ENCODE measurements at places on chromosomes 6 and 20.

DNA sequence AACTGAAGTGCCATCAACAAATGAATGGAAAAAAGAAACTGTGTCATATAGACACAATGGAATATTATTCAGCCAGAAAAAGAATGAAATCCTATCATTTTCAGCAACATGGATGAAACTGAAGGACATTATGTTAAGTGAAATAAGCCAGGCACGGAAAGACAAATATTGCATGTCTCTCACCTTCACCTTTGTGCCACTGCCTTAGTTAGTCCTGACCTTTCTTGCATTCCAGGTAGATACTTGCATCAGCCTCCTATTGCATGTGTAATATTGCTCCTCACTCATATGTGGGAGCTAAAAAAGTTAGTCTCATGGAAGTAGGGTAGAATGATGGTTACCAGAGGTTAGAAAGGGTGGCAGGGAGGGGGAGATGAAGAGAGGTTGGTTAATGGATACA is 14.9 kb downstream of the NOTCH4 start:
- no peak for DNase-seq

DNA sequence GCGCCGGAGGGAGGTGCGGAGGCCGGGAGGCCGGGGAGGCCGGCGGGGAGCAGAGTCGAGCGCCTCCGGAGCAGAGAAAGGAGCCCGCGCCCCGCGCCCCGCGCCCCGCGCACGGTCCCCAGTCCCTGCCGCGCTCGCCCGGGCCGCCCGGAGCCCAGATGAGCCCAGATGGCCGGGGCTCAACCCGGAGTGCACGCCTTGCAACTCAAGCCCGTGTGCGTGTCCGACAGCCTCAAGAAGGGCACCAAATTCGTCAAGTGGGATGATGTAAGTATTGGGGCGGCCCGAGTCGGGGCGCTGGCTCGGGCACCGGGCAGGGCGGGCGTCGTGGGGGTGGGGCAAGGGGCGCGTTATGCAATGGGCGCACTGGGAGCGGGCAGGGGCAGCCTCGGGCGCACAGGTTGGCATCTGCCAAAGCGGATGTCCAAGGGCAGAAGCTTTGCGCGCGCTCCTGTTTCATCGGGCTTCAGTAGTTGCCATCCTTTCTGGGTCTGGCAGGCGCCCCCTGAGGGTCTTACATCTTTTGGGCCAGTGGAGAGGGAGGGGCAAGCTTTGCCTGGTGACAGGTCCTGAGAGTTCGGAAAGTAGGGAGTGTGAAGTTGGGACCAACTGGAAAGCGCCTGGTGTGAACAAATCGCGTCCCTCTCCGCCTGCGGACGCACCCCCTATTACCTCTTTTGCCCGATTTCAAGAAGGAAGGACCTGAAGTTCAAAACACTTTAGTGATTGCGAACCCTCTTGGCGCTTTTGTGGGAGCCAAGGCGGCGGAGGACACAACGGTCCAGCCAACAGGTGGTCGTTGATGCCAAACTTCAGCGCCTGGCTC is 631 bp downstream of the PLCB1 start:
- DNase-seq = no peak

DNA sequence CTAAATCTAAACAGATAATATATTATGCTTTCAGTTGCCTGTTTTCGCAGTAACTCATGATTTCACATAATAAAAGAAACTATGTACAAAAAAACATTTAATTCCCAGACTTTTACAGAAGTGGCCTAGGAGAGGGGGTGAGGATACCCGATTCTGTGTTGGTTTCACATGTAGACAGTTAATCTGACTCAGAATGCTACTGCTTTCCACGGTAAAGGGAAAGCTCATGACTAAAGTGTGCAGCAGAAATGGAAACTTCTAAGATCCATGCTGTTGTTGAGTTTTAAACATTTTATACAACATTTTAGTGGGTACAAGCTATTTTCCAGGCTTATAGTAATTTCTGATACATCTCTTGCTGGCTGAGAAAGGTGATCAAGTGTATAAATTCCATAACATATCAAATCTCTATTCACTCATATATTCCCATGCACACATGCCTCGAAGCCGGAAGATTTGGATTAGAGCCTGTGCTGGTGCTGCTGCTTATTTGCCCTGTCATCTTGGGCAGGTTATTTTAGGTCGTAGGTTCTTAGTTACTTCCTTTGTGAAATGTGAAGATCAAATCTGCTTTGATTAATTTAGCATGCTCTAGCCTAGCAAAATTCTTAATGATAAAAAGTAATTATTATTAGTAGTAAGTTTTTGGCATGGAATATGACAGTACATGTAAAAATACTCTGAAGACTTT is 896.7 kb upstream of the MAP3K7 start:
- DNase-seq = no peak

- no peak for DNase-seq
These were observed 4.9 kb downstream of the CLIC5 start for GRCh38 chr6:46010771-46011170.

DNA sequence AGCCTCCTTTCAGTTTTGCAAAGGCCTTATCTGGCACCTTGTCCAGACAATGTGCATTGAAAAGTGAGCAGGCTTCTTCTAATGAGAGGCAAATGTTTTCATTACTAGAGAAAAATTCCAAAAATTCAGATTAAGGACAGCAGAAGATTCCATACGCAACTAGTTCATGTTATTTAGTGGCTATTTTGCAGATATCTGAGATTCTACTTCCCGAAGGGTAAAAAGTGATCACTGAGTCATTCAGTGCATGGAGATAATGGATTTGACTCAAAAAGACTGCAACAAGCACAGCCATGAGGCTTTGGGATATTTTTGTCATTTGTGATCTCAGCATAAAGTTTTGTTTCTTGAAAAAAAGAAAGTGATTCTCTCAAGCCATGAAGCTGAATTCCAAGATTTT is 29.9 kb downstream of the METTL24 start:
- DNase-seq = no peak

GRCh38 chr6:104566411-104566810 is 293.3 kb downstream of the HACE1 start:
- no peak for DNase-seq

DNA sequence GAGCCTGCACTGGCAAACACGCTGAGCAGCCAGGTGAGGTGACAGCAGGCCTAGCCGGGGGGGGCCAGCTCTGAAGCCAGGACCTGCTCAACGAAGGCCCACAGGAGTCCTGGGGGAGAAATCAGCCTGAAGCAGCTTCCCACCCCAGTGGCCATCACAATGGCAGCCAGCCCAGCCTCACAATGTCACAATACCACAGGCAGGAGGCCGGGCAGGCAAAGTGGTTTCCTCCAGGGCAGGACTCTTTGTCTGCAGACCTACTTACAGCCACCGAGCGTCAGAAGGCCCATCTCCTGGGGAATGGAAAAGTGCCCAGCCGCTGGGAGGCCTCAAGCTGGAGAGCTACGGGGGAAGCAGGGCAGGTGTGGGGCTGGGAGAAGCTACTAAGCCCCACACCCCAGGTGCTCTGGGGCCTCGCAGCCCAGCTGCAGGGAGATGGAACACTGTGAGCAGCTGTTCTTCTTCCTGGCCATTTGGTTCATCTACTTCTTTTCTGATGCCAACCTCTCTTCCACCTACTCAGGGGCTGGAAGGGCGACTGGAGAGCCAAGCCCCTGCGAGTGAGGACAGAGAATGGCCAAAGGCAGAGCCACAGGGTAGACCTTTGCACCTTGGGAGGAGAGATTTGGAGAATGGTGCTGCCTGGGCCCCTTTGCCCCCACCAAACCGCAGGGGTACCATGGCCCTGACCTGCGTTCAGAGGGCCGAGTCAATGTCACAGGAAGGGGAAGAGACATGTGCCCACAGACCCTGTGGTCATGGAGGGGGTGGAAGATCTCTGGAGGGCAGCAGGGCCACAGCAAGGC is 22.3 kb upstream of the AVP start:
- DNase-seq = no peak

- DNase-seq = no peak
These were observed 55.7 kb downstream of the PLCB1 start for GRCh38 chr20:8187740-8188139.

All from GOT3 (cell line).